ENCODE measurements at places on chromosomes 7 and 10. TPM values are rescaled to one million over a fixed set of nuclear protein-coding genes. Genes with fewer than 3 reads are reported as not detected.

TMEM196 gene
- not detected for total RNA-seq

ATP5F1C gene
- 376 TPM for total RNA-seq

CDH23 gene
- total RNA-seq: 19.7 TPM

AMZ1 gene
- total RNA-seq: 1.4 TPM

NKX2-3 gene
- total RNA-seq: not detected

GRCh38 chr7:28298870-28299518 lies 113.3 kb upstream of the CREB5 start:
- no peak overlapping the region for H3K4me3 ChIP-seq
- H3K27ac ChIP-seq: peak overlapping the region; percentile 87
- H3K36me3 ChIP-seq: no peaks in the 10 kb centered on the region
- no peak for DNase-seq

DNA sequence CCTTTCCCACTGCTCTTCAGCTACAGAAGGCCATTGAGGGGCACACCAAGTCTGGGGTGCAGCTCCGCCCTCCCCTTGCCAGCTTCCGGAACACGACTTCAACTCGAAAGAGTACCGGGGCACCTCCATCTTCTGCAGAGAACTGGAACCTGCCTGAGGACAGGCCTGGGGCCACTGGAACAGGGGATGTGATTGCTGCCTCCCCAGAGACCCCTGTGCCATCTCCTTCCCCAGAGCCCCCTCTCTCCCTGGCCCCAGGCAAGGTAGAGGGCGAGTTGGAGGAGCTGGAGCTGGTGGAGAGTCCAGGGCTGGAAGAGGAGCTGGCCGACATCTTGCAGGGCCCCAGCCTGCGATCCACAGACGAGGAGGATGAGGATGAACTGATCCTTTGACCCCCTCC lies 10.9 kb downstream of the FAM131B start:
- no peaks in the 10 kb centered on the region for H3K36me3 ChIP-seq
- no peak overlapping the region for H3K27ac ChIP-seq
- H3K27me3 ChIP-seq: no peaks in the 10 kb centered on the region
- DNase-seq: no peak

DNA sequence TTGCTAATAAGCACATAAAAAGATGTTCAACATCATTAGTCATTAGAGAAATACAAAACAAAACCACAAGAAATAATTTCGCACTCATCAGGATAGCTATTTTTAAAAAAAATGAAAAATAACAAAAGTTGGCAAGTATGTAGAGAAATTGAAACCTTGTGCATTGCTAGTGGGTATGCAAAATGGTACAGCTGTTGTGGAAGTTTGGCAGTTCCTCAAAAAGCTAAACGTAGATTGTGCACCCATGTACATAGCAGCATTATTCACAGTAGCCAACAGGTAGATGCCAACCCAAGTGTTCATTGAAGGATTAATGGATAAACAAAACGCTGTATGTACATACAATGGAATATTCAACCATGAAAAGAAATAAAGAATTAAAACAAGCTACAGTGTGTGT lies 35.3 kb upstream of the STARD3NL start:
- DNase-seq: no peak
- H3K27ac ChIP-seq: no peak overlapping the region
- H3K4me1 ChIP-seq: no peaks in the 10 kb centered on the region
- H3K4me3 ChIP-seq: no peak overlapping the region

GRCh38 chr7:76430211-76430610 lies 5.5 kb downstream of the ZP3 start:
- H3K4me1 ChIP-seq: no peaks in the 10 kb centered on the region
- DNase-seq: no peak
- no peaks in the 10 kb centered on the region for H3K27me3 ChIP-seq
- H3K27ac ChIP-seq: no peak overlapping the region
- no peak overlapping the region for H3K4me3 ChIP-seq

DNA sequence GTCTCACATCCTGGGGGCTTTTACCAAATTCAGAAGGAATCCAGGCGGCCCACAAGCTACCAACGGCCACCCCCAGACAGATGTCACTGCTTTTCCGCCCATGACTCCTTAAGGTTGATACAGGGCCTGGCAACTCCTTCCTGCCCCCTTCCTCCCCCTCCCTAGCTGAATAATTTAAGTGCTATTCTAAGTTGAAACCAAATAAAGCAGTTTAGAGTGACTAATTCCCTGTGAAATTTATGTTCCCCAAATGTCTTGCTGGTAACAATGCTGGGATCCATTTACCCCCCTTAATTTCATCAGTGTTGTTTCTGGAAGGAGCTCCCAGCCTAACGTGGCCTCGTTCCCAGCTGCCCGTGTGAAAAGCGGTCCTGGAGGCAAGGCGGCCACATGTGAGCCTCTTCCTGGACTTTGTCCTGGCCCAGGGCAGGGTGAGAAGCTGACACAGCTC lies 109.6 kb downstream of the TMEM130 start:
- H3K27ac ChIP-seq: no peak overlapping the region
- H3K27me3 ChIP-seq: no peaks in the 10 kb centered on the region
- no peak overlapping the region for H3K4me3 ChIP-seq
- H3K36me3 ChIP-seq: no peaks in the 10 kb centered on the region
- DNase-seq: no peak
- H3K4me1 ChIP-seq: no peaks in the 10 kb centered on the region

GRCh38 chr7:35482231-35482630 lies 212.7 kb downstream of the HERPUD2 start:
- H3K27ac ChIP-seq: no peak overlapping the region
- no peaks in the 10 kb centered on the region for H3K4me1 ChIP-seq
- no peaks in the 10 kb centered on the region for H3K27me3 ChIP-seq
- no peaks in the 10 kb centered on the region for H3K36me3 ChIP-seq

- H3K36me3 ChIP-seq: no peaks in the 10 kb centered on the region
- H3K4me3 ChIP-seq: no peak overlapping the region
Observed at GRCh38 chr10:75352650-75353049, 48.9 kb downstream of the ZNF503 start.
